ENCODE measurements at places on chromosomes 1 and 21.

DNA sequence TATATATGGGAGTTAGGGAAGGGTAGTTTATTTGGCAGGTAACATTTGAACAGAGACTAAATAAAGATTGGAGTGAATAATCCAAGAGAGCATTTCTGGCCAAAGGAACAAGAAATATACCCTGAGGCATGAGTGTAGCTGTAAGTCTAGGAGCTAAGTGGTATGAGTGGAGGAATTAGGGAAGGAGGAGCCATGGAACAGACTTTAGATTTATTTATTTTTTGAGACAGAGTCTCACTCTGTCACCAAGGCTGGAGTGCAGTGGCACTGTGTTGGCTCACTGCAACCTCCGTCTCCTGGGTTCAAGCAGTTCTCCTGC lies 18.4 kb downstream of the CAPZA1 start:
- no peak for DNase-seq

GRCh38 chr1:231351816-231352215 lies 13.7 kb downstream of the SPRTN start:
- DNase-seq, result no peak

DNA sequence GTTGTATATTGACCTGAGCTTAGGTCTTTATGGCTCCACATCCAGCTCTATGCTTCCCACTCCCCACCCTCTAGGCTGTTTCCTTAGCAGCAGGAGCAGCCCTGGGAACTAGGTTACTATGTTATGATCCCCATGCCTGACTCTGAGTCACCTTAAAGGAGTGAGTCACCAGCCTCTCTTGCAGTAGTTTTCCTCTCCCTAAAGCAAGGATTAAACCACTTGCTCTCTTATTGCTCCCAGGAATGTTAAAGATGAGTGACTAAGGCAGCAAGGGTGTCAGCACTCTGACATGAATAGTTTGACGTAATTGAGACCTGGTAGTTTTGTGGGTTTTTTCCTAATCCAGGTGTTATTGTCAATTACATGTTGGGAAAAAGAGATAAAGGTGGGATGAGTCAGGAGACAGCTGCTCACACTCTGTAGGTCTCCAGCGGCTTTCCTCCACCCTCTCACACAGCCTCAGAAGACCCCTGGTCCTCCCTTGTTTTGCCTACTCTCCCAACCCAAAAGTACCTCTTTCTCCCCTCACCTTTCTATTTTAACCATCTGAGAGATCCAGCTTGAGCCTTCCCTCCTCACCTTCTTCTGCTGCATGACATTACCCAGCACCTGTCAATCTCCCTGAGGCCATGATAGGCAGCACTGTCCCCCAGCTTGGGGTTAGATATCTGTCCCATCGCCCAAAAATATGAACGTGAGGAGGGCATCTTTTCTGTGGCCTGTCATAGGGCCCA lies 369.1 kb upstream of the VAMP3 start:
- peak; percentile 99 for DNase-seq

DNA sequence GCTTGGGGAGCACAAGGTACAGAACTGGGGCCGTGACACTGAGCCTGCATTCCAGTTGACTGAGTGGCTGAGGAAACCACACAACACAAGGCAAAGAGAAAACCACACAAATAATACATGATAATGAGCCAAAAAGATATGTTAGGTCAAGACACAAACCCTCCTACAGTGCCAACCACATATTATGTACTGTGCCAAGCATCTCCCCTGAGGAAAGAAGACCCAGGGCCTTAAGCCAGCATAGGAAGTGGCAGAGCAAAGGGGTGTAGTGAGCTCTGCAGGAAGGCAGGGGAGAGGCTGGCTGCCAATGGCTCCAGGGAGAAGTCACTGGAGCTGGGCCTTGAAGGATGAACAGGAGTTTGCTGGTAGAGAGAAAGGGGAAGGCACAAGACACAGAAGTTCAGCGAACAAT lies 28.2 kb downstream of the CTNNBIP1 start:
- peak; percentile 61 for DNase-seq

- no peak for DNase-seq
Measured at GRCh38 chr1:209486861-209487593, 96.5 kb upstream of the CAMK1G start.

GRCh38 chr1:110780600-110781484 lies 92.1 kb upstream of the CD53 start:
- peak; percentile 50 for DNase-seq

DNA sequence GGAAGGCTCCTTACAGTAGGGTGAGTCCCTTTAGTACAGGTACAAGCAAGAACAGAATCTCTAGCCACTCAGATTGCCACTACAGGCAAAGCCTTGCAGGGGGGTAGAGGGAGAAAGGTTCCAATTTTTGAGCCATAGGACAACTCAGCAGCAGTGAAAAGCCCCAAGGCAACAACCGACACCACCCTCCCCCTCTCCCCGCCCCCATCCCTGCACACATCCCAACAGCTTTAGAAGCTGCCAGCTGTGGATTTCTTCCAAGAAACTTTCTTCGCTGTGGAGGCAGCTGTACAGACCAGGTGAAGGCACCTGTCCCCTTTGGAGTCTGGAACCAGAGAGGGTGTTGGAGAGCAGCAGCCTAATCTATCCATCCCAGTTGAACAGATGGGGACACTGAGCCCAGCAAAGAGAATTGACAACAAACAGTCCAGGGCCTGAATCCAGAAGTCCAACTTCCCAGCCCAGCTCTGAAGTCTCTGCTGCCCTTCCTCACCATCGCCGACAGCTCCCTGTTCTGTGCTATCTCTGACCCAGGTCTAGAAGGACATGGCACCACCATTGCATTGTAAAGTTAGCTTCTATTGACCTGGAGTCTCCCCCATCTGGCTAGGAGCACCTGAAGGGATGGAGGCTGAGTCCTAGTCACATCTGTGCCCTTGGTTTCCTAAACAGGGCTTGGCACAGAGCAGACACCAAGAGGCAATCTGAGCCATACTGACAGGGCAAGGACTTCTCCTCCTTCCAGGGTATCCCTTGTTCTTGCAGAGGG lies 2.2 kb downstream of the TENT5B start:
- DNase-seq, result no peak

DNA sequence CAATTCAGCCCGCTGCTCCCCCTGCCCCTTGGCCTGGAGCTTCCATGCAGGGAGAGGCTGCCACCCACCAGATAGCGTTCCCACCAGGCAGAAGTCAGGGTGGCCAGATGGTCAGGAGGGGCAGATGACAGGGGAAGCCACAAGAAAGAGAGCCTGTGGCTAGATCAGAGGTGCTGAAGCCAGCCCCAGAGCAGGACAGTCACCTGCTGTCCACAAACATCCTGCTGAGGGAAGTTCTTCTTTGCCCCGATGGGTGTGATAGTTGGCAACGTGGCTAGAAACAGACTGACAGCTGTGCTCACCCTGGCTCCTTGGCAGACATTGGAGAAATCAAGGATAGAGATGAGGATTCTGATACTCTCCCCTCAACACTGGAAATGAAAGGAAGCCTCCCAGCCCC lies 27.2 kb upstream of the SRP9 start:
- no peak for DNase-seq

DNA sequence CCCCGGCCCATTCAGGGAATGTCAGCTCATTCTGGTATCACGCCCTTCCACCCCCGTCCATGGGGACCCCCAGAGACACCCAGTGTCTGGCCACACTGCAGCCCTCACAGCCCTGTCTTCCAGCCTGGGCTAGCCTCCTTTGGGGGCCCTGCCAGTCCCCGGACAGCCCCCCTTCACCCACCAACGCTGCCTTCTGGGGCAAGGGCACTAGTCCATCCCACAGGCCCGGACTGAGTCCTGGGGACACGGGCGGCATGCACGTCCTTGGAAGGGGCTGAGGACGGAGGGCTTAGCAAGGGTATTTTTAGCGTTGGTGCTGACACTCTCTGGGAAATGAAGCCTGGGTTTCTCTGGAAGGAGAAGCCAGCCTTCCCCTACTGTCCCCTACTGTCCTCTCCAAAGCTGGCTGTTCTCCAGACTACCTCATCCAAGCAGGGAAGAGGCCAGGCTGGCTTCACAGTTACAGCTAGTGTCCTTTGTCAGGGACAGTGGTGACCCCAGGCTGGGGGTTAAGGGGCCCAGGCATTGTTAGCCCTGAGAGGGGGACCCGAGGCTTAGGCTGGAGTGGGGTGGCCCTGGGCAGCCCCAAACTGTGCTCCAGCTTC lies 39.5 kb downstream of the COQ8A start:
- DNase-seq, result no peak

DNA sequence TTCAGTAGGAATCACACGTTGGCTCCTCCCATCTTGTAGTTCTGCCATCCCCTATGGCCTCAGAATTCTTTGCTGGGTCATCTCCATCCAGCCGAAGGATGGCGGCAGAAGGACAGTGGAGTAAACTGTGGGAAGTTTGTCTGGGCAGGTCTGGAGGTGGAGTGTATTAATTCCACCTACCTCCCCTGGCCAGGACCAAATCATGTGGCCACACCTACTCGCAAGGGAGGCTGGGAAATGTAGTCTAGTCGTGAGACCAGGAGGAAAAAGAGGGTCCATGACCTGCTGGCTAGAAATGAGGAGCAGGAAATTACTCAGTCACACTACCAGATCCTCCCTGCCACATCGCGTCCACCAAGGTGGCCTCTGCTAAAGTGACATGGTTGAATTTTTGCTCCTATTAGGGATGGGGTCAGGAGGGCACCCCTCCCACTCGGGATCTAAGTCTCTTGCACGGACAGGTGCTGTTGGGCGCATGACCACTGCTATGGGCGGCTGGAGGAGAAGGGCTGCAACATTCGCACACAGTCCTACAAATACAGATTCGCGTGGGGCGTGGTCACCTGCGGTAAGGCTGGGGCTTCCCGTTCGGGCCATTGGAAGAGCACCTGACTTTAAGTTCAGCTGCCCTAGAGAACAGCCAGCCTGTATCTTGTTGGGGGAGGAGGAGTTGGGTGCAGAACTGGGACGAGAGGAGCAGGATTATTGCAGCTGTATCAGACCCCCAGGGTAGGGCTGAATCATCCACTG lies 19.5 kb downstream of the PLA2G5 start:
- no peak for DNase-seq

DNA sequence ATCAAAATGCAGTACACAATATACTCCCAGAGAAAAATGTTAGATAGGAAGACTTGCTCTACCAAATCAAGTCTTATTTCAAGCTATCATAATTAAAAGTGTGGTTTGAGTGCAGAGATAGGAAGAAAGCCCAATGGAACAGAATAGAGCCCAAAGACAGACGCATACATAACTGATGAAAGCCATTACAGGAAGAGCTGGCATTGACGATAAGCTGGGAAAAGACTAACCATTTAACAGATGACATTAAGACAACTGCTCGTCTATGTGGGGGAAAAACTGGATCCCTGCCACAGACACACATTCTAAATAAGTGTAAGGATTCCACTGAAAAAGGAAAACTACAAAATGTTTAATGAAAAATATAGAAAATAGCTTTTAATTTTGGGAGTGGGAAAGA lies 85.5 kb downstream of the NGF start:
- DNase-seq, result no peak

DNA sequence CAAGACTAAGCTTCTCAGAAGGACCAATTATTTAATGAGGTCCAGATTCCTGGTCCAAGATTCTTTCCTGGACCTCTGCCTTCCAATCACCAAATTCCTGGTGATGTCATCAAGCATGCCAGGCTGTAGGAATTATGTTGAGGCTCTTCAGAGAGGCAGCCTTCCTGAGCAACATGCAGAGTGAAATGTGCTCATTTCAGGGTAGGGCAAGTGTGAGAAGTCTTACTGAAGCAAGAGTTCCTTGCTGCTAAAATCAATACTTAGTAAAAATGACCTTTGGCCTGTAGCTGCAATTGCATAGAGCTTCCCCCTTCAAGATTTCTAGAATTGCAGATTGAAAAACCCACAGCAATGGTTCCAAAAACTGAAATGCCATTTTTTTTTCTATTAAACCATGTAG lies 31.7 kb upstream of the BCAR3 start:
- DNase-seq, result no peak

DNA sequence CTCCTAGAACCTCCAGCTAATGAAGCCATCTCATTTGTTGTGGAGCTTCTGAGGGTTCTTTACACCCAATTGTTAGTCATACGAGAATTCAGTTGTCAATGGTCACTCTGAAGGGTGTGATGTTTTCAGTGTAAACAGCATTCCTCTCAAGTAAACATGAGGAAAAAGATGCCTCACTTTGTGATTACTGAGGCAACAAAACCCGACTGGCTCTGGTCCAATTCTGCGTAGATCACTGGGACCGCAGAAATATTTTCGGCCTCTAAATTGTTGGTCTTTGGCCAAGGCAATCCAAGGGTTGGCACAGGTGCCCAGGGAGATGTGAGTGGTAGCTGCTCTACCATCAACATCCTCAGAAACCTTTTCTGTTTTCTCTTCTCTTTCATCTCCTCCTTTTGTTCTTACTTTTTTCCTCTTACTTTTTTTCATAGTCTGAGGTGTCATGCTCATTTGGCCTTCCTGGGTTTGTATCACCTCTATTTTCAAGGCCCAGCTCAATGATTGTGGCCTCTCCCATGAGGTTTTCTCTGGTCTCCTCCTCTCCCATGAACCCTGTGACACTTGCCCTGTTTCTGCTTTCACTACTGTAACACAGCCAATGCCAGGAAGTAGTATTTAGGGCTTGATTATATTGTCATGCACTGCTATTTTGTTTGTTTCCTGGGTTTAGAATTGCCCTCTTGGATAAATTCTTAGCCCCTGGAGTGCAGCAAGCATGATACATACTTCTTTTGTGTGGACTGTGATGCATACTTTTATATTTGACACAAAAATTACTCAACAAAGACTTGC lies 221.9 kb downstream of the TNR start:
- no peak for DNase-seq

DNA sequence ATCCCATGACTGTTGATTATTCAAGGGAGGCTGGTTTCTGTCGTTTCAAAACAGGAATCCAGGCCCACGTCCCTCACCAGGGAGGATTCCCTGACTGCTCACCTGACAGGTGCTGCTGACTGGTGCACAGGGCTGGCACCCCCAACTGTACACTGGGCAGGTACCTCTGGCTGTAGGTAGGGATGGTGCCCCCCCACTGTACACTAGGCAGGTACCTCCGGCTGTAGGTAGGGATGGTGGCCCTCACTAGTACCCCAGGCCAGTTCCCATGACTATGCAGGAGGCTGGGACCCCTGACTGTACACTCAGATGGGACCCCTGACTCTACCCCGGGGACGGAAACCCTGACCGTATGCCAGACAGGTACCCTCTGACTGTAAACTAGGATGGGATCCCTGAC lies 33.6 kb upstream of the PDE9A start:
- DNase-seq, result no peak

GRCh38 chr1:164823486-164824279 lies 264.7 kb downstream of the PBX1 start:
- peak; percentile 73 for DNase-seq
